Fibroblast of the aortic adventitia (primary cell): ENCODE measurements at places on chromosomes 12 and 14. TPM values are rescaled to one million over a fixed set of nuclear protein-coding genes. Genes with fewer than 3 reads are reported as not detected.

DNA sequence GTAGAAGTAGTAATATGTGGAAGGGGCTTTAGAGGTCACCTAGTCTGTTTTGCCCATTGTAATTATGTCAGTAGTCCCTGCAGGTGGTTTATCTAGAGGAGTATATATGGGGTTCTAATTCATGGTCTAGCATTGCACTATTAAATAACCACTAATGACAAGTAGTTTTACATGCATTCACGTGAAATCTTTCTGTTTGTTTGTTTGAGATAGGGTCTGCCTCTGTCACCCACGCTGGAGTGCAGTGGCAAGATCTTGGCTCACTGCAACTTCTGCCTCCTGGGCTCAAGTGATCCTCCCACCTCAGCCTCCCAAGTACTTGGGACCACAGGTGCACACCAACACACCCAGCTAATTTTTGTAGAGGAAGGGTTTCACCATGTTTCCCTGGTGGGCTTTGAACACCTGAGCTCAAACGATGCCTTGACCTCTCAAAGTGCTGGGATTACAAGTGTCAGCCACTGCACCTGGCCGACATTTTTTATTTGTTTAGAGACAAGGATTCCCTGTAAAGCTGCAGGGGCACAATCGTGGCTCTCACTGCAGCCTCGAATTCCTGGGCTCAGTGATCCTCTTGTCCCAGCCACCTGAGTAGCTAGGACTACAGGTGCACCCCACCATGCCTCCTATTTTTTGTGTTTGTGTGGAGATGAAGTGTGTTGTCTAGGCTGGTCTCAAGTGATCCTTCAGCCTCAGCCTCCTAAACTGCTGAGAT lies 12.0 kb upstream of the PSEN1 start:
- DNase-seq, result no peak

- peak; percentile 22 for DNase-seq
These were observed 4.3 kb downstream of the ARL6IP4 start for GRCh38 chr12:122984612-122985337.

DNA sequence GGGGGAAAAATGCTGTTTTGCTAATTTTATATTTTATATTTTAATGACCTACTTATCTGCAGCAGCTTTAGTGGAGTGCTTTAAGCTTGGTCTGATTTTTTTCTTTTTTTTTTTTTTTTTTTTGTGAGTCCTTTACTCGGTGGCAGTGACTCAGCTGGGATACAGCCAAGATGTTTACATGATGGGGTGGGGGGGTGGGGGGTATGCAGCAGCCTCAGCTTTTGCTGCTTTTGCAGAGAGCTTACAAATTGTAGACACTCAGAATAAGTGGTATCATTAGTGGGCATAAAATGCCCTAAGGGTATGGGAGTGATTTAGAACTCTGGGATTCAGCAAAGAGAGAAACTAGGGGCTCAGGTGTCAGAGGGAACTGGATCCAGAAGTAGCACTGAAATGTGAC lies 38.2 kb upstream of the ARHGAP5 start:
- DNase-seq, result no peak

Gene LALBA
- not detected in 2 replicates for total RNA-seq

- peak; percentile 85 for DNase-seq
These were observed at the start of gene PSMC6 for GRCh38 chr14:52706724-52707706. Gene PSMC6 (plus strand): TSS chr14:52707200. CDS start chr14:52707220, 20 bp downstream.
